Hematopoietic multipotent progenitor cell treated with erythropoietin and hydrocortisone succinate and interleukin-3 and kit ligand, for 15 days (in vitro differentiated cells): ENCODE measurements at places on chromosomes 11 and 22.

GRCh38 chr22:44483878-44484277 lies 14.2 kb downstream of the RTL6 start:
- DNase-seq, result no peak

- no peak for DNase-seq
Measured at GRCh38 chr11:16318320-16318719, 38.0 kb downstream of the SOX6 start.

DNA sequence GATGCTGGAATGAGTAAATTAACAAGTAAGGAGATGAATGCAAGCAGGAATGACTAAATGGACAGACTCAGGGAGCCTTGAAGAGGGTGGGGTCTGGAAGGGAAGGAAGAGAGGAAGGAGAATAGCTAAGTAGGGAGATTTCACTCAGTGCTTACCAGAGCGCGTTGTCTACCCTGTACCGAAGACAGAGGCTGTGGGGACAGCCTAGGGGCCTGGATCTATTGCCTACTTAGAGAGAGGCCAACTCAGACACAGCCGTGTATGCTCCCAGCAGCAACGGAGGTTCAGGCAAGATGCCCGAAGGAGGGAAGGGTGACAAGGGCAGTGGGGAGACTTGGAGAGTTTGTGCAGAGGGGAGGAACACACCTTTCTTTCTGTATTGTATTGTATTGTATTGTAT lies at the start of gene FOLR2:
TSS of gene FOLR2 (plus strand) at position 157 of the 400 bp plus-strand sequence. CDS start 1,791 bp downstream, outside the sequence.
- no peak for DNase-seq

GRCh38 chr11:33211153-33211552 lies 46.0 kb upstream of the HIPK3 start:
- DNase-seq, result no peak

GRCh38 chr22:49660794-49661781 lies 166.6 kb downstream of the BRD1 start:
- no peak for DNase-seq

DNA sequence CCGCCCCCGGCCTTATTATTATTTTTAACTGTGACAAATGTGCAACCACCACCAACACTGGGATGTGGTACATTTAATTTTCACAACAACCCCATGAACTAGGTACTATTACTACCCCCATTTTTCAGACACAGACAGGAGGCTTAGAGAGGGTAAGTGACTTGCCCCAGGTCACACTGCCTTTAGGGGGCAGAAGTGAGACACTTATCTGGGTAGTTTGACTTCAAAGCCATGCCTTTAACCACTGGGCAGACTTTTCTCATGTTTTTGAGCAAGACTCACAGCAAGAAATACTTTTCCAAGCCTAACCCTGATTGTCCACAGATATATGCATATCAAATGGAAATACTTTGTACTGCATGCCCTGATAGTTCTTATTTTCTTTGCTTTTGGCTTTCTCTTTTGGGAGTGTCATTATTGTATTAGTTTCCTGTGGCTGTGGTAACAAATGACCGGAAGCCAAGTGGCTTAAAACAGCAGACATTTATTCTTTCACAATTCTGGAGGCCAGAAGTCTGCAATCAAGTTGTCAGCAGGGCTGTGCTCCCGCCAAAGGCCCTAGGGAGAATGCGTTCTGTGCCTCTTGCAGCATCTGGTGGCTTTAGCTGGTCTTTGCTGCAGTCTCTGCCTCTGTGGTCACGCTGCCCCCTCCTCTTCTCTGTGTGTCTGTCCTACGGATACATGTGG lies 110.8 kb downstream of the GRIK4 start:
- peak; percentile 7 for DNase-seq

DNA sequence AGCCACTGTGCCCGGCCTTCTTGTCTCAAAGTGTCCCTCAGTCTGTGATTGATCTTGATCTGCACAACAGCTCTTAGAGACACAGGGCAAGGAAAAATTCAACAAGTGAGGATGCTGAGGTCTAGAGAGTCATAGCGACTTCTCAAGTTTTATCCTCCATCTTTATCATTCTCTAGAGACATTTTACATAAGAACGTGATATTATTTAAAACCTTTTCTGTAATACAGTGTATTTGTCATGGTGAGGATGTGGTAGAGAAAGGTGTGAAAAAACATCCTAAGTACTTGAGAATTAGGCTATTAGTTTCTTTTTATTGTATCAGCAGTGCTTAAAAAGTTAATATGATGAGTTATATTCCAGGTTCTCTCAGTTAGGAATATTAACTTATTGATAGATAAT lies 50.2 kb downstream of the EMSY start:
- DNase-seq, result no peak

DNA sequence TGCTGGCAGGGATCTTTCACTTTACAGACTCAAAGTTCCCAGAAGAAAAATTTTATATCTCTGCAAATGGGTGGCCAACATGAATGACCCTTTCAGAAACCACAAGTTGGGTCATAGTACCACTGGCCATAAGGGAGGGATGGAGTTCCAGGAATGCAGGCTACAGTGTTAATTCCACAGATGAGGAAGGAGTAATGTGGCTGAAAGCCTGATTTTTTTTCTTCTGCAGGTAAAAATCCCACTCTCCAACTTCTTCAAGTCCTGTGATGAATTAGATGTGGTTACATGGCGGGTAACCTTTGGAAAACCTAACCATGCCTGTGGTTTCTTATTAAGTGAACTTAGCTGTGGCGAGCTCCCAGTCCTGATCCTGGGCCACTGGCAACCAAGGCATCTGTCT lies 103.2 kb downstream of the SLC1A2 start:
- DNase-seq, result no peak
